ENCODE measurements at places on chromosomes 1 and 21.

- DNase-seq, result peak; percentile 13
These were observed 1.9 kb upstream of the OR13G1 start for GRCh38 chr1:247681288-247681897.

- no peak for DNase-seq
These were observed 1.6 kb downstream of the CD1B start for GRCh38 chr1:158329733-158330132.

- DNase-seq, result no peak
These were observed 30.0 kb downstream of the EPHA10 start for GRCh38 chr1:37734629-37735591.

DNA sequence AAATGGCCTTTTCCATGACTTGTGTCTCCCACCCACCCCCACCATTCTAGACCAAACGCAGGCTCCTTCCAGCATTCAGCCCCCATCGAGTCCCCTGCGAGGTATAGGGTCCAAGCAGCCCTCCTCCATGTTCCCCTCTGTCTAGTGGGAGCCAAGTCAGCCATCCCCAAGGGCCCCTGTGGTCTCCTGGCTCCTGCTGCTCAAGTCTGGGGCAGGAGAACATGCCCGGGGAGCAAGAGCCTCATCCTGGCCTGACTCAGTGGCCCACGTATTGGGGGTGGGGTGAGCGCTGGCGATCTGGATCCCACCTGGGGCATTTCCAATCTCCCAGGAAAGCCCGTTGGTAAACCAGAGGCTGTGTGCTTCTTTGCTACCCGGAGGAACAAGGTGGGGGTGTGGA is 4.1 kb upstream of the PRDM16 start:
- DNase-seq, result no peak

DNA sequence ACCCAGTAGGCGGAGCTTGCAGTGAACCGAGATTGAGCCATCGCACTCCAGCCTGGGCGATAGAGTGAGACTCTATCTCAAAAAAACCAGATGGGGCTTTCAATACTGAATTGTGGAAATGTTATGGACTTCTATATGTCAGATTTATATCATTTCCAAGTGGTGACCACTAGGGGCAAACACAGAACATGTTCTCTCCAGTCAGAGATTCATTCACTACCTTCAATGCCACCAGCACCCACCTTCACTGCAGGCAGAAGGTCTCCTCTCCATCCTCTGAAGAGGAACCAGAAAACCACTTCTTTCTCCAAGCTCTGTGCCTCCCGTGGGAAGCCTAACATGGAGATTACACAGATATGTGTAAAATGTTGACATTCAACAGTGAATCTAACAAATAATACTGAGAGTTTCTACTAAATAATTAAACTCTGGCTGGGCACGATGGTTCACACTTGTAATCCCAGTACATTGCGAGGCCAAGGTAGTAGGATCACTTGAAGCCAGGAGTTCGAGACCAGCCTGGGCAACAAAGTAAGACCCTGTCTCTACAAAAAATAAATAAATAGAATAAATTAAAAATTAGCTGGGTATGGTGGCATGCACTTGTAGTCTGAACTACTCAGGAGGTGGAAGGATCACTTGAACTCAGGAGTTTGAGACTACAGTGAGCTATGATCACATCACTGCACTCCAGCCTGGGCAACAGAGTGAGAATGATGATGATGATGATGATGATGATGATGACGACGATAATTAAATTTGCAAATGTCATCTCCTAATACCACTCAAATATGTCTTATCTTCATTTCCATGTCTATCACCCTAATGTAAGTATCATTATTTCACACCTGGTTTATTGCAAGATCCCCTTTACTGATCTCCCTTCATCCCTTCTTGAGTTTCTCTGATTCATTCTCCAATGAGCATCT is 151.1 kb downstream of the ZNF281 start:
- DNase-seq, result no peak

- DNase-seq, result no peak
These were observed 6.5 kb upstream of the BARHL2 start for GRCh38 chr1:90723590-90724108.

GRCh38 chr1:1211541-1212441 is 2.2 kb downstream of the TNFRSF4 start:
- no peak for DNase-seq

- peak; percentile 7 for DNase-seq
These were observed 33.0 kb downstream of the LAMC2 start for GRCh38 chr1:183218971-183219615.

- no peak for DNase-seq
These were observed 106.0 kb upstream of the FAM78B start for GRCh38 chr1:166272851-166273250.

DNA sequence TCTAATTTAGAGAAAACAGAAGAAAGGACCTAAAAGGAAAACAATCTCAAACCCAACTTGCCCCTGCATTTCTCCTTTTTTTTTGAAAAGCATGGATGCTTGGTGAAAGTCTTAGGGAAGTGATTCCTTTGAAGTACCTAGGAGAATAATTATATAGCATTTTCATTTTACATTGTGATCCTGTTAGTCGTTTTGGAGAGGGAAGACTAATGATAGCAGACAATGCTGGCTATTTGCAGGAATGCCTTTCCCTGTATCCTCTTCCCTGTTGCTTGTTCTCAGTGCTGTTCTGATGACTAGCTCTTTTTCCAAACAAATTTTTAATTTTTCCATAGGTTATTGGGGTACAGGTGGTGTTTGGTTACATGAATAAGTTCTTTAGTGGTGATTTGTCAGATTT is 53.9 kb downstream of the LAMC1 start:
- no peak for DNase-seq

GRCh38 chr1:172041742-172042141 is 200.4 kb downstream of the DNM3 start:
- no peak for DNase-seq

- no peak for DNase-seq
These were observed 127.1 kb downstream of the DAB1 start for GRCh38 chr1:57296726-57297250.

- DNase-seq, result no peak
These were observed 511.8 kb upstream of the USP24 start for GRCh38 chr1:55726994-55727393.

DNA sequence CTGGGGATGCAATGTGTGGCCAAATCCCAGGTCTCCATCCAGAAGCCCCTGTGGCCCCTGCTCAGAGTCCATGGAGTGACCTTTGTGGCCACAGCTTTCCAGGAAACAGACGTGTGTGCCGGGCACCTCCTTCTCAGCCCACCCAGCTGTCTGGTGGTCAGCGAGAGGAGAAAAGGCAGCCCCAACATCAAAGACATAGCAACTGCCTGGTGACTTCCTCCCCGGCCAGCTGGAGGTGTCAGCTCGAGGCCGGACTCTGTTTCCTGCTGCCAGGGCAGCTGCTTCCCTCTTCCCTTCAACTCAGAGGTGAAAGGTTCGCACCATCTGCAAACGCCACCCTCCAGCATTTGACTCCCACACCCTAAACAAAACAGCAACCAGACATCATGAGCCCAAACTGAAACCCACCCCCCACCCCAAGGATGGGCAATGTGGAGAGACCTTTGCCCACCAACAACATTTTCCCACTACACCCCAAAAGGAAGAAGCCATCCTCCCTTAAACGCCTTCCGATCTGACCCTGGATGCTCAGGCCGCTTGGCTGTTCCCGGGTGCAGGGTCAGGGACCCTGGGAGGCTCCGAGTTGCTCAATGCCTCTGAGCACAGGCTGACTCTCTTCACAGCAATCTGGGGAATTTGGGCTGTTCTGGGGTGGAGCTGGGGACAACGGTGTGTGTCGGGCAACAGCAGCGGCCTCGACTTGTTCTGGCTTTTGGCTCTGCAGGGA is 162.3 kb downstream of the PSMG1 start:
- no peak for DNase-seq

DNA sequence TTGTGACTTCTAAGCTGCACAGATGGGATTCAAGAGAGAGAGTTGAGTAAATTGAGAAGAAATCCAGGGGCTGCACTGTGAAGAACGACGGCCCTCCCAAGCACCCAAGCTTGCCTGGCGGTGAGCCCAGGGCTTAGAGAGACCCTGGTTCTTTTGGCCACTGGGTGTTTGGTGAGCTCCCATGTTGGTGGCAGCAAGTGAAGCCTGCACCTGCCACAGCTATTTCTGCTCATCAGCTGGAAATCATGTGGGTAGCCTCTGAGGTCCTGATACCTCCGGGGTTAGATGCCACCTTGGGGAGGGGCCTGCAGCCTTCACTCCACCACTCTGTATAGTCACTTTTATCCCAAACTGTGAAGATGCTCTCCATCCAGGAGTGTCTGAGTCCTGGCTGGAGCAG is 6.2 kb upstream of the BTG2 start:
- no peak for DNase-seq

- no peak for DNase-seq
These were observed 94.7 kb downstream of the SIK1 start for GRCh38 chr21:43331962-43332828.

DNA sequence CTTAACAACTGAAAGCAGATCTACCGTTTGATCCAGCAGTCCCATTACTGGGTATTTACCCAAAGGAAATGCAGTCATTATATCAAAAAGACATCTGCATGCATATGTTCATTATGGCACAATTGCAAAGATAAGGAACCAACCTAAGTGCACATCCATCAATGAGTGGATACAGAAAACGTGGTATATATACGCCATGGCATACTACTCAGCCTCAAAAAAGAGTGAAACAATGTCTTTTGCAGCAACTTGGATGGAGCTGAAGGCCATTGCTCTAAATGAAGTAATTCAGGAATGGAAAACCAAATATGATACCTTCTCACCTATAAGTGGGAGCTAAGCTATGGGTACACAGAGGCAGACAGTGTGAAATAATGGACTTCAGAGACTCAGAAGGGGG is 169.3 kb downstream of the ZBTB18 start:
- no peak for DNase-seq

DNA sequence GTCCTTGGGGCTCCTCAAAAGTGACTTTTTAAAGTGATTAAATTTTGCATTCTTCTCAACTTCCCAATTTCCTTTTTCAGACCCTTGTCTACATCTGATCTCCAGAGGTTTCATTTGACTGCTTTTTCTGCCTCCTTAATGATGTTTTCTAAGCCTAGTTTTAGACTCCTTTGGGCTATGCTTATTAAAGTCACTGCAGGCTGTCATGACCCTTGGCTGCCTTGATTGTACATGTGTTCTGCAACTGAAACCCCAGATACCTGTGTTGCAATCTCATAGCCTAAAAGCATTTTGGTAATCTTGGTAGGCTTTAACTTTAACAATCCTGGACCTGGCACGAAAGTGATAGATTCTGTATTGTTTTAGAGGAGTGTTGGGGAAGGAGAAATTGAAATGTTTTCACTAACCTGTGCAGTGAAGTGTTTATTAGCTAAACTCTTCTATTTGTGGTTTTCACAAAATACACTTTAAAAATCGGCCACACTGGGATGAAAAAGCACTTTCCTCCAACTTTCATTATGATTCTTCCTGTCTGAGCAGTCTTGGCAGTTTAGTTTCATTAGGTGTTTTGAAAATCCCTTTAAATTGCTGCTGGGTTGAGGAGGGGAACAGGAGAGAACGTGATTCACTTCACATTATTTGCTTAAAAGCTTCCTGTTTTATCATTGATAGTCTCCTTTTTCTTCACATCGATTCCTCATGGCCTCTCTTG is 4.9 kb downstream of the MACO1 start:
- DNase-seq, result no peak

DNA sequence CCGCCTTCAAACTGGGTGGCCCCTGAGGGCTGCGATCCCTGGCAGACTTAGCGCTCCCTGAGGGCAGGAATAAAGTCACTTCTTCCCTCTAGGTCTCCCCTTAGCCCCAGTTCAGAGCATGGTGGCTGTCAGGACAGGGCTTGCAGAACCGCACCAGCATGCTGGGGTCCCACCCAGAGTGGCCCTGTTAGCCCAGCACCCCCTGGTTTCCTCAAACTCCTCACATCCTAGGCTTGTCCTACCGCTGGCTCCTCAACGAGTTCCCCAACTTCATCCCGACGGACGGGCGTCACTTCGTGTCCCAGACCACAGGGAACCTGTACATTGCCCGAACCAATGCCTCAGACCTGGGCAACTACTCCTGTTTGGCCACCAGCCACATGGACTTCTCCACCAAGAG is 15.8 kb downstream of the CNTN2 start:
- no peak for DNase-seq

- DNase-seq, result no peak
These were observed 8.7 kb upstream of the ZNF691 start for GRCh38 chr1:42837709-42838108.

All from stimulated activated CD4-positive, alpha-beta T cell treated with anti-CD3 and anti-CD28 coated beads, Interleukin-4, amount 100 ng/mL, for 1 hour (primary cell).